ENCODE measurements at places on chromosomes 5 and 9.
A peak's percentile ranks its signal among the peaks of the same experiment; 100 is the strongest.

GRCh38 chr5:107619781-107620180 lies 51.0 kb downstream of the EFNA5 start:
- DNase-seq, result no peak

GRCh38 chr9:134959971-134960310 lies 42.2 kb upstream of the FCN1 start:
- DNase-seq, result no peak

GRCh38 chr5:163165277-163165676 lies 272.1 kb upstream of the CCNG1 start:
- no peak for DNase-seq

DNA sequence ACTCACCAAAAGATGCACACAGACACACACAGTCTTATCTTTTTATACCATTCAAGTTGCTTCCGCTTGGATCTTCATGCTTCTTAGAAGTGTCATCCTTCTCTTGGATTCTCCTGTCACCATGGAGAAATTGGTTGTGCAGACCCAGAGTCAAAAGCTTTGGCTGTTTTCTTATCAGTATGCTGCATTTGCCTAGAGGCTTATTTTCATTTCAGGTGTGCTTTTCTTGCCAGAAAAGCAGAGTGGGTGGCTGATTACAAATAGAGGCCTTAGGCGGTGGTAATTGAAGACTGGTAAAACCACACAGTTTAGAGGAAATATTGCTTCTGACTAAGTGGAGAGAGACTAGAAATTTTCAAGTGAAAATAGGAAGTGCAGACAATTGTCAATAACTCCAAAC lies 70.2 kb upstream of the TLE4 start:
- DNase-seq, result no peak

DNA sequence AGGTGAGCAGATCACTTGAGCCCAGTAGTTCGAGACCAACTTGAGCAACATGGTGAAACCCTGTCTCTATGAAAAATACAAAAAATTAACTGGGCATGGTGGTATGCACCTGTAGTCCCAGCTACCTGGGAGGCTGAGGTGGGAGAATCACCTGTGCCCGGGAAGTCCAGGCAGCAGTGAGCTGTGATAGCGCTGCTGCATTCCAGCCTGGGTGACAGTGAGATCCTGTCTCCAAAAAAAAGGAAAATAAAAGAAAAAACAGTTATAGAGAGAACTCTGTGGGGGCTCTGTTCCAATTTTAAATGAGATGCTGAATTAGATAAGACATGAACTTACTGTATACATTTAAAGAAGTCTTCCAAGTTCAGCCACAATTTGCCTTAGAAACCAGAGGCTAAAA lies 44.2 kb downstream of the SLC38A9 start:
- DNase-seq, result no peak

- DNase-seq, result no peak
Measured at GRCh38 chr9:121759996-121760395, 108.6 kb downstream of the DAB2IP start.

GRCh38 chr5:149202910-149203451 lies 61.7 kb downstream of the ABLIM3 start:
- DNase-seq, result no peak

DNA sequence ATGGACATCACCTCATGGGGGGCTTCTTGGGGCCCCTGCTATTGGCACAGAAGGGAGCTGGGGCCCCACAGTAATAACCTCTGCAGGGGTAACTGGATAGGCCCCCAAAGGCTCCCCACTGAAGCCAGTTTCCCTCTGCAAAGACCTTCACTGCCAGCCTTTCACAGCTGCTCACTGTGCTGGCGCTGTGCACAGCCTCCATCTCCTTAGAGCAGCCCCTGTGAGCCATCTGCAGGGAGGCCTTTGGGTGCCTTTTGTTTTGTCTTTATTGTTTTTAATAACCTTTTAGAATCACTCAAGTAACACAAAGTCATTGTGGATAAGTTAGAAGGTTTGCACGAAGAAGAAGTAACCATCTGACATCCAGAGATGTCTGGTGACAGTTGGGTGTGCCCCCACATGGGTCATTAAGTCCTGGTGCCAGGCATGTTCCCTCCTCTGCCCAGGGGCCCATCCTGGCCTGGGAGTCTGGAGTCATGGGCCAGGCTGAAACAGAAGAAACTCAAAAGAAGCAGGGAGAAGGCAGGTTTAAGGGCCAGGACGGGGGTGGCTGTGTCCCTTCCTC lies 42.7 kb downstream of the NCS1 start:
- DNase-seq, result no peak

DNA sequence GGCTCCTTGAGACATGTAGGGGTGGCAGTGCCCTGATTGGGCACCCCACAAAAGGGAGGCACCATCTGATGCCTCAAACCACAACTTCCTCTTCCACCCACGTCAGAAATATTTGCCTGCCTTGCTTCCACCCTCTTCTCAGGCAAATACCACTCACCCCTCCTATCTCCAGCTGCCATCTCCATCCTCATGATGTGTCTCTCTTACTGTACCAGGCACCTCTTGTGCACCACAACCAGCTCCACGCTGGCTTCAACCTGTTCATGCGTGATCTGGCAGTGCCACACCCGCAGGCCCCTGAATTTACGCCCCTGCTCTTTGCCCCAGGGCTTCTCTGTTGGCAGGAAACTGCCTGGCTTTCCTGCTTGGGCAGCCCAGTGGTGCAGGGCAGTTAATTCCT lies 87.8 kb upstream of the HSPA9 start:
- peak; percentile 83 for DNase-seq

DNA sequence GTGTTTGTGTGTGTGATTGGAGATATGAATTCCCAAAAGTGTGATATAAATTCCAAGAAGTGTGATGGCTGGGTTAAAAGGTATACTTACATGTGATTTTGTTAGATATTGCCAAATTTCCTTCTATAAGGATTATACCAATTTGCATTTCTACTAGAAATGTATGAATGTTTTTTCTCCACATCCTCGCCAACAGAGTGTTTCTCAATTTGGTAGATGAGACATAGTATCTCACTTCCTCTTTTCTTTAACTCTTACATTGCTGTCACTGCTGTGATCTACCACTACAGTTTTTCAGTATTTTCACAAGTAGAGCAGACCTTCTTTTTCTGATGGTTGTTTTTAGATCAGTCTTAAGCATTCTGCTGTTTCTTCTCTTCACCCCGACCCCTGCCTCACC lies 111.3 kb downstream of the FER start:
- peak; percentile 86 for DNase-seq

DNA sequence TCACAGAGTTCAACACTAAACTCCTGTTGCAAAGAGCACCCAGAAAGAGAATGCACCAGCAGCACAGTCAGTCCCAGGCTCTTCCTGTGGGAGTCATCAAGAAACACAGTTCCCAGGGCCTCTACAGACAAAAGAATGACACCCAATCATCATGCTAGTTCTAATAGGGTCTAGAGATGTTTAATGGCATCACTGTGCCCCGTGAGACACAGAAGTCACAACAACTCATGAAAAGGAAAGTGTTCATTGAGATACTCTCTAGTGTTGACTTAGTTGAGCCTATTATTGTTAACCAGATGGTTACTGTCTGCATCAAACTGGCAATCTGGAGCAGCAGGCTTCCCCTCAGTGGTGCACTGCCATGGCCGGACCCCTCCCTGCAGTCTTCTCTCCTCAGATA lies 1.6 kb downstream of the KLHL3 start:
- no peak for DNase-seq

DNA sequence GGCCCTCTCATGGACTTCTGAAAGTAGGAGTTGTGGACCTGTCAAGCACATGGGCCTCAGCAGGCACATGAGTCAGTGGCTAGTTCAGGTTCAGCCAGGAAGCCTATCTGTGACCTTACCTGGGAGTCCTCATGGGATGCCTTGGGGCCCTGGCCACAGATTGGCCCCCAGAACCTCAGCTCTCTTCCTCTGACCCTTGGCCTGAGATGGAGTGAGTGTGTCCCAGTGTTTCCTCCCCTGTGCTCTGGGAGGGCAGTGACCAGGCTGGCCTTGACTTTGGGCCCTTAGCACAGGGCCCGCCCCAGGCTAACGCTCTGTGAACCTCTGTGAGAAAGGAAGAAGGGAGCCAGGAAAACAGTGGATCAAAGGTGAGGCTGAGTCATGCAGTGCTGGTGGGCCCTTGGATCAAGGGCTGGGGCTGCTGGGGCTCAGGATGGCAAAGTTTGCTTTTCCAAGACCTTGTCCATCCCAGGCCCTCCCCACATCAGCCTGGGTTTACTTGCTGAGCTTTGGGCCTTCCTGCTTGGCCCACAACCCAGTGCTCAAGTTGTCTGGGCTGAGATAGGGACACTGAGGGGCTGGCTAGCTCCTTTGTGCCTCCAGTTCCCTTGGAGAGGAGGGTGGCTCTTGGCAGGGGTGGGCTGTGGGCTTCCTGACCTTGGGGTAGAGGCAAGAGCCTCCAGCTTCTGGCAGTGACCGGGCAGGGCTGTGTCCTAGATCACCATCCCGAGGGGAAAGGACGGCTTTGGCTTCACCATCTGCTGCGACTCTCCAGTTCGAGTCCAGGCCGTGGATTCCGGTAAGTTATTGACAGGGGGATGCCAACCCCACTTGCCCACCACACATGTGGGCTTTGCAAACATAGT lies 41.4 kb downstream of the RGS3 start:
- DNase-seq, result no peak

DNA sequence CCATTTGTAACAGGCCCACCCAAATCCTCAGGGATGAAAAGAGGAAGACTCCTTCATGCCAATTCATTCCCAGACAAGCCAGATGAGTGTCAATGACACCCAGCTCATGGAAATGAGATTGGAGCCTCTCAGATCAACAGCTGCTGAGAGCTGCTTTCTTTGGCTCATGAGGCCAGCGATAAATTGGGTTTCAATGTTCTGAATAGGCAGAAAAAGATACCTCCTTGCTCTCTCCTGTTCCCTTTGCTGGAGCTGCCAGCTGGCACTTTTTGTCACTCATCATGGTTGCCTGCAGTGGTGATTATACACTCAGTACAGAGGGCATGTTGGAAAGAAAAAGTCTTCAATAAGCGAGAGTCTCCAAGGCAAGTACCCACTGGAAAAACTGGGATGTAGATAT lies 47.1 kb downstream of the SH3RF2 start:
- no peak for DNase-seq

DNA sequence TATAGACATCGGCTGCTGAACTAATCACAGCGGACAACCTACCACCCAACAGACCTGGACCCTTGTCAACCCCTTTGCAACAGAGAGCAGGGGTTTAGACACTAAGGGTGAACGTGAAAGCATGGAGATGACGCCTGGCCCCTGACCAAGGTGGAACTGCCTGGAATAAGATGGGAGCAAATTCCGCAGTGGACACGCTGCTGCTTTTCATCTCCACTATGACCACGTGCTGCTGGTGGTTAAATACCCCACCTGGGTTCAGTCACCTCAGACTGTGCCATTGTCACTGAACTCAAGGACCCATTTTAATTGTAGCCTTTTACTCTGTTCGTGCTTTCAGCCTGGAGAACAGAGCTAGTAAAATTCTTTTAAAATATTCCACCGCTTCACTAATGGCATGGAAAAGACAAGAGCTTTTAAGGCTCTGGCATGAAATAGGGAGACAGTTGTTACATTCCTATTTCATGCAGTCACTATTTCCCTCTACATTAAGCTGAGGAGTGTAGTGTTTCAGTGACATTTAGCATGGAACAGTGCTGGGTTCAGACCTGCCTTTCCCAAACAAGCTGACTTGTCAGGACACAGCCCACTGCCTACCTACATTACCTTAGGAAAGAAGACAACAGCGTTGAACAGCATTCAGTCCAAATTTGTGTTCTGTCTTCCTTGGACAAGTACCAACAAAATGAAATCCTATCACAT lies 96.8 kb downstream of the ANKRD18B start:
- DNase-seq, result no peak

DNA sequence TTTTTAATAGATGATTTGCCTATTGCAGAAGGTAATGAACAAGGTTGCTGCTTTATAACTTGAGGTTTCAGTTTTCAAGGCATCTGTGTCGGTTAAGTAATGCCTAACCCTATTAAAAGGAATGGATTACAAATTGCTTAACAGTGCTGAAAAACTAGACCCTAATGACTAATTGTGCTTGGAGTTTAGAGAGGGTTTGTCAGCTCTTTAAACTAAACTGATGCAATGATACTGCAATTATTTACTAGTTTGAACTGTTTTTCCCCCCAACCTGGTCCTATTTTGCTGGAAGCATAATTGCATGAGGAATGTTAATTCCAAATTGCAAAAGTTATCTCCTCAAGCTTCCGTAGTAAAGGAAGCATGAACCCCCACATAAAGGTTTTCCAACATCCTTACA lies 39.3 kb upstream of the TLX3 start:
- DNase-seq, result no peak

DNA sequence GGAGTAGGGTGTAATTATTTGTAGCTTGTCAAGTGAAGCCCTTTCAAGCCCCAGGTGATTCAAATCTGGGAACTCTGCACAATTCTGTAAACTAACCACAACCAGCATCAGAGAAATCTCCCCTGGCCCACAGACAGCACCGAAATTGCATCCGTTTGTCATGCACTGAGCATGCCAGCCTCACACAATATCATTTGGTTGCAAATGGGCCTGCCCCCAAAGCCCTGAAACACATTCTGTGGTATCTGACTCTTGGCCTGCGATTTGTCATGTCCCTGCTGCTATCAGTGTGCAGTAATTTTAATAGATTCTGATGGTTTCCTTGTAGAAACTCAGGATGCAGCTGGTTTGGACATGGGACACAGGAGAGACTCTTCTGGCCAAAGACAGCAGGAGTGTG lies 35.3 kb downstream of the SNX24 start:
- no peak for DNase-seq

DNA sequence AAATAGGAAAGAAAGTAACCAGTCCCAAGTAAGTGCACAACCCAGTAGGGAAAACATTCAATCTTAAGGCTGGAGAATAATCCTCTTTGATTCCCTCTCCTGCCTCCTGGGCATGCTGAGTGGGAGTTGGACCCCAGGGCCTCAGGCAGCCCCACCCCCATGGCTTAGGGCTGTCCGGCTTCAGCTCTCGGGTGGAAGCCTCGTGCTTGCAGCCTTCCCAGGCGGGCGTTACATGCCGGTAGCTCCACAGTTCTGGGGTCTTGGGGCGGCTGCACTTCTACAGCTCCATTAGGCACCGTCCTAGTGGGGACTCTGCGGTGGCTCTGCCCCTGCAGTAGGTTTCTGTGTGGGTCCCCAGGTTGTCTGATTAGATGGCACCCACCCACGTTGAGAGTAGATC lies 10.1 kb downstream of the GLIPR2 start:
- DNase-seq, result no peak

- no peak for DNase-seq
Measured at GRCh38 chr9:121909111-121909510, 184.0 kb downstream of the TTLL11 start.

- DNase-seq, result no peak
Measured at GRCh38 chr9:92654481-92655301, 15.2 kb downstream of the IPPK start.

GRCh38 chr5:173866858-173867679 lies 21.1 kb upstream of the CPEB4 start:
- no peak for DNase-seq

GRCh38 chr9:134146774-134147493 lies 11.1 kb downstream of the WDR5 start:
- no peak for DNase-seq

GRCh38 chr9:129574911-129575585 lies 45.9 kb downstream of the C9orf50 start:
- no peak for DNase-seq

DNA sequence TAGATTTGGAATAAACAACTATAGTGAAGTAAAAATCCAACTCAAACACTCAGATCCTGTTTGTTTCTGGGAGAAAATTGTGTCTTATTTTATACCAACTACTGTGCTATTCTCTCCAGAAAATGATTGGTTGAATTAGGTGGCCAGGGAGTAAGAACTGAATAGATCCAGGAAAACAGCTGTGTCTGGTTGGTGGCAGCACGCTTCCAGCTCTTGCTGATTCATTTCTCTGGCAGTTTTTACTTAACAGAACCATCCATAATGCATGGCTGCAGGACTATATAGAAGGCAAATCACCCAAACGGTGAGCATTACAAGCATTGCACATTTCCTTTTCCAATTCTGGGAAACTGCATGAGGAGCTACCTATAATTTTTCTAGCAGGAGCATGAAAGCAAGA lies 29.5 kb downstream of the DMAC1 start:
- no peak for DNase-seq

All from NAMALWA (cell line).